ENCODE measurements at places on chromosomes 13 and 19.
A peak's percentile ranks its signal among the peaks of the same experiment; 100 is the strongest.

GRCh38 chr13:106205871-106206270 lies 329.6 kb downstream of the EFNB2 start:
- no peak for DNase-seq

- DNase-seq = no peak
These were observed 20.0 kb downstream of the CAPS start for GRCh38 chr19:5934069-5934401.

GRCh38 chr13:52882785-52883184 lies 34.3 kb upstream of the PCDH8 start:
- no peak for DNase-seq

DNA sequence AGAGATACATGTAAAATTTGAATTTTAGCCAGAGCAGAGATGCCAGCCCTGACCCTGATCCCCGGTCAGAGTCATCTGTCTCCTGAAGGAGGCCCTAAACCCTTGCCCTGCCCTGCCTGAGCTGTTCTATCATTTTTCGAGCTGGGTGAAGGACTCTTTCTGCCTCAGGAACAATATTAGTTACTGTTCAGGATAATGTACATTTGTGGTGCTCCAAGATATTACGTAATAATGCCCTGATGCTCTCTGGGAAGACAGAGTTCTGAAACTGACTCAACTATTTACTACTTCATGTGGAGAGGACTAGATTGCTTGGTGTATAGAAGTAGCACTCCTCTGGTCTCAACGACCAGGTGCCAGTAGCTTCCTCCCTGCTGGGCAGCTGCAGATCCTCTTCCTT lies 37.9 kb upstream of the UBL3 start:
- DNase-seq = peak; percentile 16

DNA sequence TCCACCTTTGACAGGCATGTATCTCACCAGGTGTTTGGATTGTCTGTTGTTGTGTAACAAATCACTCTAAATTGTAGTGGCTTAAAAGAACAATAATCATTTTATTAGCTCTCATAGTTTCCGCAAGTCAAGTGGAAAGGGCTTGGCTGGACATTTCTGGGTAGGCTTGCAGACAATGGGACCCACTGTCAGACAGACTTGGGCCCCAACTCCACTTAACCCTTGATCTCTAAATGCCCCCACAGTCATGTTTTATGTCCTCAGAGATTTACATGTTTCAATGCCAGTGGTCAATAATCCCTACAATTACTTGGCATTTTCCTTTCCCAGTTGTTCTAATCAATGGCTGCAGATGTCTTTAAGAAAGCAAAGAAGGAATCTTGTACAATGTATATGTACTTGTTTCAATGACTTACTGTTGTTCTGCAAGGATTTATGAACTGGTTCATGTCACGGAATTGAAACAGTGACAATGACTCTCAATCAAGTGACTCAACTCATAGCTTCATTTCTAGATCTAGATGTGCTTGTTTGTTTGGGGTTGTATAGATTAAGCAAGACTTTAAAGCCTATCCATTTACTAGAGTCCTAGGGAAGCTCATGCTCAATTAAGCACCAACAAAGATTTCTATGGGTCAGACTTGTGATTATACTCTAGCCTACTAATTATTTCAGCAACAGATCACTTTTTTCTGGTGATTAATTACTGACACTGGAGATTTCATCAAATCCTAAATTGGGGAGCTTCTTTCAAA lies 510.1 kb upstream of the NBEA start:
- DNase-seq = no peak

- DNase-seq = no peak
These were observed 4.0 kb downstream of the FXYD3 start for GRCh38 chr19:35119578-35120155.

DNA sequence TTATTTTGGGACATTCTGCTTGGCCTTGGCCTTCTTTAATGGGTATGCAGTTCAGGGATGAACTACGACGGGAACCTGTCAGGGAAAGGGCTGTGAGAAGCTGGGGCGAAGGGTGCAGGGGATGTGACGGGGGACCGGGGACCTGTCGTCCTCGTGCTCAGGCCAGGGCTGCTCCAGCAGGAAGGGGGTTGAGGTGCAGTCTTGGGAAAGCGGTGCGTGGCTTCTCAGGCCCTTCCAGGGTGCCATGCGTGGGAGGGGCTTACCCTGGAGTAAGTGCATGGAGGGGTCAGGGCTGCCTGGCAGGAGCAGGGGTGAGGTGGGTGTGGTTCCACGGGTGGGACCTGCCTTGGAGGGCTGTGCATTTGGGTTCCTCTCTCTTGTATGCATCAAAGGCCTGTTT lies 100.8 kb downstream of the TEX29 start:
- no peak for DNase-seq

- DNase-seq = no peak
These were observed 367.5 kb downstream of the SLITRK6 start for GRCh38 chr13:85431720-85432119.

- no peak for DNase-seq
These were observed 11.0 kb downstream of the NHLRC3 start for GRCh38 chr13:39049274-39049673.

GRCh38 chr13:47904241-47904640 lies 96.8 kb downstream of the SUCLA2 start:
- no peak for DNase-seq

DNA sequence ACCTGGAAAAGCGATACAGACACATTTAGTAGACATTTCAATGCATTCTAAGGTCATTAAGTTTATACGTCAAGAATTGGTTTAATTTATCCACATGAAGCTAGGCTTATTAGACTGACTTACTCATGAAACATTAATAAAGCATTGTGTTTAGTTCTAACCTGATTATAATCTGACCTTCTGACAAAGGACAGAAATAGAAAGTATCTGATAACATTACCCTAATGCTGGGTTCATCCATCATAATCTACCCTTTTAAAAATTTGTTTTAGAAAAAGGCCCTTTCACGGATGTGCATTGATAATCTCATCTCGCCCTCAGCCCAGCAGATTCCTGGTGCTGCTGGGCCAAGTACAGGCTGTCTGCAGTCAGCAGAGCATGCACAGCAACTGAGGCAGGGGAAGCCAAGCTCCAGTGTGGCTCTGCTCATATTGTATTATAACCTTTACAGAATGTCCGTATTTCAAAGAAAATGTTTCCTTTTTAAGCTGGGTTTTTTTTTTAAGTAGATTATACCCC lies 142.1 kb upstream of the MAB21L1 start:
- no peak for DNase-seq

GRCh38 chr19:2974342-2975041 lies 2.9 kb upstream of the TLE6 start:
- no peak for DNase-seq

DNA sequence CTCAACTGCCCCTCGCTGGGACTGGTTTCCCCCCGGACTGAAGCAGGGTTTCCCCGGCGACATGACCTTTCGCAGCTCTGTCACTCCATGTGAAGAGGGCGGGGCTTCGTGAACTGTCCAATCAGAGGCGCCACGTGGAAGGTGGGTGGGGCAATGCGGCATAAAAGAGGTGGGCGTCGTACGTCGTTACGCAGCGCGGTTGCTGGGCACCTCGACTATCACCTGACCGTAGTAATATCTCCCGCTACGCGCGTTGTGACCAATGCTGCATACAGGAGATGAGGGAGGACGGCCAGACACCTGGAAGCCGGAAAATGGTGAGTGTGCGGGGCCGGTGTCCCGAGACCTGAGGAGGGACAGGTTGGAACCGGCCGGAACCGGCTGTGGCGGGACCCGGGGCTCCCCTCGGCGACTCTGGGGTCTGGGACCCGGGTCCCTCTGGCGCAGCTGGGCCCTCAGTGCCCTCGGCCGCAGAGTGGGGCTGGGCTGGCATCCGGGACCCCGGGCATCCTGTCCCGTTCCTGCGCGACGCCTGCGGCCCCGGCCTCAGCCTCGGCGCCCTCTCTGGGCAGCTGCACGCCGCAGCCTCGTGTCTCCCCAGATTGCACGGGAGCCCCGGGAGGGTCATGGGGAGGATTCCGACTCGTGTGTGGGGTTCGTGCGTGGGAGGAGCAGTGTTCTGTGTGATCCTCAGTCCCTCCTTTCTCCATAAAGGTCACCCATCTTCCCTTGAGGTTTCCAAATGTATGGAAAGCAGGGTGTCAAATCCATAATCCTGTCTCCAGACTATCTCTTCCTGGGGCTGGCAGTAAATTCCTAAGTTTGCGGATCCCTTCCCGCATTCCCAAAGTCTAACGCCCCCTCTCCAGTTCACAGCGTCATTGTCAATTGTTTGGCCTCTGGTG lies 32.2 kb downstream of the ZNF136 start:
- DNase-seq = peak; percentile 55

- DNase-seq = no peak
These were observed 37.9 kb upstream of the SEMA6B start for GRCh38 chr19:4597278-4597974.

- DNase-seq = peak; percentile 86
These were observed at the start of gene ZNF529 for GRCh38 chr19:36573020-36573894. ZNF529 (minus strand) TSS chr19:36573292; CDS start chr19:36572346, 946 bp downstream.

DNA sequence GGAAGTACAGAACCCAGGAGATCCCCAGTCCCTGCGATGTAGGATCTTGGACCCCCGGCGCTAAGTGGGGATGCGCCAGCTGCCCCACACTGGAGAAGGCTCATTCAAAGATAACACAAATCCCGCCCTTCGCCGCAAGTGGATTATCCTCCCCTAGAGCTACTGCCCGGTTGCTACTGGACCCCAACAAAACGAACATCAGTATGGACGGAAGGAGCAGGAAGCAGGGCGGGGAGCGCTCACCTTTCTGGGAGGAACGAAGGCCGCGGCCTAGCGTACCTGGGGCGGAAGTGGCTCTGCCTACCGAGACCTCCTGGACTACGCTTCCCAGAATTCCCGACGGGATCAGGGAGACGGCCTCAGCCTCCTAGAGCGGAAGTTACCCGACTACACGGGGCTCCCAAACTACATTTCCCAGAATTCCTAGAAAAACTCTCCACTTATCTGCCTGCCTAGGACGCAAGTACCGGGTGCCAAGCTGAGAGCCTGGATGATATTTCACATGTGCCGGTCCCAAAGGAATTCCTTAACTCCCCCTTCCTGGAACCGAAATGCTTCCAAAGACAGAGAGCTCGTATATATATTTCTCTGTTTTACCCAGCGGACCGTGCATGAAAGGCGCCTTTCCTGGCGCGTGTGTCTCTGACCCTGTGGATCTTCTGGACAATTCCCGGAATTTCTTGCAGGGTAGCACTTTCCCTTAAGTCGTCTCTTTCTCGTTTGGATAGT lies at the start of gene ZNF112:
TSS of gene ZNF112 (minus strand) at position 298 of the 729 bp plus-strand sequence. CDS start 16,141 bp downstream, outside the sequence.
- DNase-seq = peak; percentile 94

DNA sequence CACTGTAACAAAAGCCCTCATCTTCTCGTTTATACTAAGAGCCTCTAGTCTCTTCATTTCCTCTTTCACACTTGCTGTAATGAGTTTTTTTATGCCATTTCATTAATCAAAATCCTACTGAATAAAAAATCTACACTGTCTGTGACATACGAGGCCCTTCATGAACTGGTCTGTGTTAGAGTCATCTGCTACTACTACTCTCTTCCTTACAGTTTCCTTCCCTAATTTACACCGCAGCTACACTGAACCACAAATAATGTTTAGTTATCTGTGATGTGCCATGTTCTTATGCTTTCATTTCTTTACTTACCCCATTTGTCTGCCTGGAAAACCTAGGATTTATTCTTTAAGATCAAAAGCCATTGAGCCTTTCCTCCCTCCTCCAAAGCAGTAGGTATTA lies 16.0 kb downstream of the UFM1 start:
- no peak for DNase-seq

DNA sequence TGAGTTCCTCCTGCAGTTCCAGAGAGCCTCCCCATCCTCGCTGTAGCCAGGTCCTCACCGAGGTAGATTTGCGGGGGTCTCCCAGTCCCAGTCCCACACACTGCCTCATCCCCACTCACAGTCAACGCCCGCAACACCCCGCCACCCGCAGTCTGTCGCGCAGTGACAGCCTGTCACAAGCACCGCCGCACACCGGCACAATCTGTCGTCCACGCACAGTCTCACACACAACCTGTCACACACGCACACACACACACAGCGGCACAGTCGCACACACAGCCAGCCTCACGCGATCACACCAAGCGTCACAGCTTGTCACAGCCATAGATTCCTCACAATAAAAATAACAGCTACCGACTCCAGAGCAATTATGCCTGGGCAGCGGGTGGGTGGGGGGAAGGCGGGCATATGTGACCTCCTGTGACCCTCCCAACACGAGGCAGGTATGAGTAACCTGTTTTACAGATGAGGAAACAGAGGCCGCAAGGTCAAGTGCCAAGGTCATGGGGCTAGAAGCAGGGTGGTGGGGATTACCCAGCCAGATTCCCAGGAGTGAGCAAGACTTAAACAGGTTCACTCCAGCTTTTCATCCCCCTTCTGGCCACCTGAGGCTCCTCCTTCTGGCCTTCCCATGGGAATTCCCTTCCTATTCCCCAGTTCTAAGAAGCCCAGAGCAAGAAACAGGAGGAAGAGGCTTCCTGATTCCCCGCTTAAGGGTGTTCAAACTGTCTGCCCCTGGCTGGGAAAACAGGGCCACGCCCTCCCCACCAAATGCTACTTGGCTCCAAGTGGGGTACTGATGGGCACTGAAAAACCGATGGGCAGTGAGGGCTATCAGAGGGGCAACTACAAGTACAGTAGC lies 13.9 kb downstream of the NFIX start:
- DNase-seq = no peak

DNA sequence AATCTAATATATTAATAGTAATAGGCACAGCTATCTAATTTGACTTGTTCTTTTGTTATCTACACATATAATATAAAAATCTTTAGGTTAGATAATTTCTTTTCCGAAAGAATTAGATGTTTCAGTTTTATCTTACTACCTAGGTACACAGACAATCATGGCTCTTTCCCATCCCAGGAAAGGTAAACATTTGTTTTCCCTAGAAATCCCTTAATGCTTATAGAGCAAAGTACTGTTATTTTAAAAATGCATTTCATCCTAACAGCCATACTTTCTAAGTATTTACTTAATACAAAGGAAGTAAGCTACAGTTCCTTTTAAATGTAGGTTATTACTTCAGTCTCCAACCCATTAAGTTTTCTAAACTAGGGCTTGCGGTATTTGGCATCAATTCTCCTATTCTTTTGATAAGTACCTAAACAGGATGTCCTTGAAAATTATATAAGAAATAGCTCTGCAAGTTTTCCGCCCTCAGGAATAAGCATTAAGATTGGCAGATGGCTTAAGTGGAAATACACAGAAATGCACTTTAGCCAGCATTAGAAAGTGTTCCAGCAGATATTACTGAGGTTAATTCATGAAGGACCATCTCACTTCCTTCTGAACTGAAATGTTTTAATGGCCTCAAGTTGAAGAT lies 616.2 kb upstream of the SPRY2 start:
- no peak for DNase-seq

DNA sequence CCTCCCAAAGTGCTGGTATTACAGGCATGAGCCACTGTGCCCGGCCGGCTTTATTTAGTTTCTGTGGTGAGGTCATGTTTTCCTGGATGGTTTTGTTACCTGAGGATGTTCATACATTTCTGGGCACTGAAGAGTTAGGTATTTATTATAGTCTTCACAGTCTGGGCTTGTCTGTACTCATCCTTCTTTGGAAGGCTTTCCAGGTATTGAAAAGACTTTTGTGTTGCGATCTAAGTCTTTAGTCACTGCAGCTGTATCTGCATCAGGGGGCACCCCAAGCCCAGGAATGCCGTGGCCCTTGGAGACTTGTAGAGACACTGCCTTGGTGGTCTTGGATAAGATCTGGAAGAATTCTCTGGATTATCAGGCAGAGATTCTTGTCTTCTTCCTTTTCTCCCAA lies 12.8 kb downstream of the BLOC1S3 start:
- no peak for DNase-seq

GRCh38 chr13:74555651-74556420 lies 421.6 kb upstream of the KLF12 start:
- peak; percentile 28 for DNase-seq

Measured in fibroblast of skin of abdomen (primary cell).